Activated T-helper 1 cell treated with anti-CD3 and anti-CD28 coated beads, Interleukin-12 subunit alpha, Interleukin-12 subunit beta, Interleukin-2, Interleukin-4 antibody, amounts not matched to agents 30 ng/mL and 10 ng/mL and 1 ng/mL, durations not matched to agents 14 hours and 24 hours and 36 hours (primary cell): ENCODE measurements at places on chromosomes 6 and 20. TPM values are rescaled to one million over a fixed set of nuclear protein-coding genes. Genes with fewer than 3 reads are reported as not detected.

Gene PRRC2A
- 281 and 283 TPM in 2 replicates for total RNA-seq

Gene TMEM217
- total RNA-seq, result 7.7 and 9.9 TPM in 2 replicates

Gene ACTL10
- 3.7 and 4.2 TPM in 2 replicates for total RNA-seq

Gene CLPSL1
- not detected in 2 replicates for total RNA-seq

Gene PLEKHG1
- total RNA-seq, result 0.27 and 0.80 TPM in 2 replicates

Gene FAM135A
- 9.9 and 11.8 TPM in 2 replicates for total RNA-seq

Gene HCRTR2
- total RNA-seq, result not detected in 2 replicates

Gene ABCF1
- total RNA-seq, result 115 and 120 TPM in 2 replicates

Gene KHDC1
- 4.8 and 6.4 TPM in 2 replicates for total RNA-seq

Gene MLN
- not detected in 2 replicates for total RNA-seq
